ENCODE measurements at places on chromosomes 12 and 14. TPM values are rescaled to one million over a fixed set of nuclear protein-coding genes. Genes with fewer than 3 reads are reported as not detected.
A peak's percentile ranks its signal among the peaks of the same experiment; 100 is the strongest.

- H3K27me3 ChIP-seq: no peaks in the 10 kb centered on the region
- DNase-seq: no peak
- no peak overlapping the region for H3K4me3 ChIP-seq
- H3K27ac ChIP-seq: no peak overlapping the region
Observed at GRCh38 chr12:102549691-102550090, 69.3 kb upstream of the IGF1 start.

- H3K27me3 ChIP-seq: no peaks in the 10 kb centered on the region
- H3K4me1 ChIP-seq: no peaks in the 10 kb centered on the region
- H3K27ac ChIP-seq: peak overlapping the region; percentile 96
- DNase-seq: no peak
- H3K4me3 ChIP-seq: peak overlapping the region; percentile 82
Observed at GRCh38 chr12:103840462-103840875, 565 bp downstream of the NT5DC3 start.

Gene TAS2R20
- total RNA-seq: 7.9 TPM

DNA sequence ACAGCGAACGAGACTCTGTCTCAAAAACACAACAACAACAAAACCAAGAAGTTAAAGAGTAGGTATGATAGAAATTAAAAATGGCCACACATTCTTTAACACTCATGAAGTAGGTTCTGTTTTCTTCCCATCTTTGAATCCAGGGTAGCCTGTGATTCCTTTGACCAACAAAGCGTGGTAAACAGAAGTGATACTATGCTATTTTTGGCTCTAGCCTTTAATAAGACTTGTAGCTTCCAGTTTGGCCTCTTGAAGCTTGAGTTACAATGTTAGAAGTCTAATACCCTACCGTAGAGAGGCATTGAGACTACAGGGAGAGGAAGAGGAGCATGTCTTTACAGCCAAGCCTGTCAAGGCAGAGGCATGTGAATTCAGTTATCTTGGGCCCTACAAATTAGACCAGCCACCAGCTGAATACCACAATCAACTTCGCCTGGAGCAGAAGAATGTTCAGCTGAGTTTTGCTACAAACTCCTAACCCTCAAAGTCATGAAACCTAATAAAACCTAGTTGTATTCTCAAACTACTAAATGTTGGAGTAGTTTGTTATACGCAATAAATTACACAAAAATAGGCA is 4.9 kb upstream of the NEMF start:
- no peak overlapping the region for H3K4me3 ChIP-seq
- no peaks in the 10 kb centered on the region for H3K27me3 ChIP-seq
- H3K4me1 ChIP-seq: no peaks in the 10 kb centered on the region
- DNase-seq: no peak

Gene RPL10L
- total RNA-seq: not detected

- H3K4me1 ChIP-seq: peaks cover 12% of the 10 kb centered on the region
- DNase-seq: peak; percentile 60
- H3K36me3 ChIP-seq: no peaks in the 10 kb centered on the region
Observed at GRCh38 chr14:77098529-77099353, 683 bp downstream of the CIPC start.

Gene TEAD4
- total RNA-seq: 2.4 TPM

DNA sequence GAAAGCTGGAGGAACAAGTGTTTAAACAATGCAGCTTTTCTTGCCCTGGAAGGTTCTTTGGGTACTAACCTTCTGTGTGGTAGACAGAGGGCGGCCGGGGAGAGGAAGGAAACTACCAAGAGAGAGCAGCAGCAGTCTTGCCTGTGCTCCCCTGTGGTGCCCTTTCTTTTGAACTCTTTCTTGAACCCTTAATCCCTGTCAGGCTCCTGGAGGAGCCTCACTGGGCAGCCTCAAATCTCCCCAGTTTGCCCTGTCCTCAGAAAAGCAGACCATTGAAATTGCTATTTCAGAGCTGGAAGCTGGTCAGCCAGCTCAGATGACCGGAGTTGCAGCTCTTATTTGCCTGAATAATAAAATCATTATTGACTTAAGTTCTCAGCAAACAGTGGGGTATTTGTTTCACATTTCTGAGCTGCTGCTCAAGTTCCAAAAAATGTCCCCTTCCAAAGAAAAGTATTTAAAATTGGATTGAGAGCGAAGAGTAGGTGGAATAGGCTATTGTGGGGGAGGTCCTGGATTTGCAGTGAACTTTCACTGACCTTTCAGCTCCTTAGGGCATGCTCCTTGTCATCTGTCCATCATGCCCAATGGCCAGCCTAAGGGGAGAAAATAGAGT is 42.1 kb upstream of the RNASE3 start:
- no peaks in the 10 kb centered on the region for H3K36me3 ChIP-seq
- H3K27me3 ChIP-seq: no peaks in the 10 kb centered on the region

Gene RNASE7
- total RNA-seq: 3.1 TPM

GRCh38 chr12:89874146-89874545 is 165.5 kb upstream of the ATP2B1 start:
- no peaks in the 10 kb centered on the region for H3K27me3 ChIP-seq
- no peak for DNase-seq
- H3K4me1 ChIP-seq: no peaks in the 10 kb centered on the region
- no peak overlapping the region for H3K27ac ChIP-seq
- no peaks in the 10 kb centered on the region for H3K36me3 ChIP-seq

Gene SMOC1
- 32.6 TPM for total RNA-seq

DNA sequence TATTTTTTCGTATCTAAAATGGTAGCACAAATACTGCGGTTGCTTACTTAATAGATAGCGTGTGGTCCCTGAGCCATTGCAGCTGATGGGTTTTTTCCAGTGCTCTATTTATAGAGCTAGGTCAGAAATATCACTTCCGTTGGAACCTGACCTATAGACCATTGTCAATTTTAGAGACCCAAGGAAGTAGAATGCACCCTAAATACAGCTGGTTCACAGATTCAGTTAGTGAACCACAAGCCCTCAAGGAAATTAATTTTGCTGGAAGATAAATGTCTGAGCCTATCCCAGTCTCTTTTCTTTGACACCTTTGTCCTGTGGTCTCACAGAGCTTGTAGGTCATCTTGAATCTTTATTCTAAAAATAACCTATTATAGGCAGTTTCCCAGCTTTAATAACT is 391.0 kb downstream of the ZFP36L1 start:
- no peak overlapping the region for H3K4me3 ChIP-seq
- H3K27ac ChIP-seq: peak overlapping the region; percentile 87
- peaks cover 11% of the 10 kb centered on the region for H3K4me1 ChIP-seq
- H3K27me3 ChIP-seq: no peaks in the 10 kb centered on the region
- no peaks in the 10 kb centered on the region for H3K36me3 ChIP-seq

Gene THTPA
- 21.0 TPM for total RNA-seq

- H3K36me3 ChIP-seq: no peaks in the 10 kb centered on the region
- DNase-seq: no peak
- H3K4me3 ChIP-seq: no peak overlapping the region
- no peaks in the 10 kb centered on the region for H3K27me3 ChIP-seq
- no peak overlapping the region for H3K27ac ChIP-seq
Observed at GRCh38 chr12:48991247-48992050, 7.7 kb downstream of the DDN start.

GRCh38 chr12:132217800-132218526 is 73.7 kb downstream of the NOC4L start:
- H3K4me3 ChIP-seq: no peak overlapping the region
- DNase-seq: no peak
- no peaks in the 10 kb centered on the region for H3K36me3 ChIP-seq
- peaks cover 68% of the 10 kb centered on the region for H3K27me3 ChIP-seq

Gene PLEKHG7
- total RNA-seq: 0.15 TPM

Gene RNFT2
- total RNA-seq: 1.6 TPM

- H3K4me3 ChIP-seq: no peak overlapping the region
- H3K27me3 ChIP-seq: no peaks in the 10 kb centered on the region
- no peaks in the 10 kb centered on the region for H3K36me3 ChIP-seq
- H3K27ac ChIP-seq: no peak overlapping the region
- no peak for DNase-seq
Observed at GRCh38 chr12:49876070-49876469, 27.6 kb downstream of the FAIM2 start.

Gene TAC3
- not detected for total RNA-seq
